ENCODE measurements at places on chromosomes 16 and 17.

GRCh38 chr17:43416998-43417890, 18.5 kb downstream of the ARL4D start:
- no peak for DNase-seq

- no peak for DNase-seq
These were observed 78.4 kb downstream of the SYCE1L start for GRCh38 chr16:77277571-77277970.

DNA sequence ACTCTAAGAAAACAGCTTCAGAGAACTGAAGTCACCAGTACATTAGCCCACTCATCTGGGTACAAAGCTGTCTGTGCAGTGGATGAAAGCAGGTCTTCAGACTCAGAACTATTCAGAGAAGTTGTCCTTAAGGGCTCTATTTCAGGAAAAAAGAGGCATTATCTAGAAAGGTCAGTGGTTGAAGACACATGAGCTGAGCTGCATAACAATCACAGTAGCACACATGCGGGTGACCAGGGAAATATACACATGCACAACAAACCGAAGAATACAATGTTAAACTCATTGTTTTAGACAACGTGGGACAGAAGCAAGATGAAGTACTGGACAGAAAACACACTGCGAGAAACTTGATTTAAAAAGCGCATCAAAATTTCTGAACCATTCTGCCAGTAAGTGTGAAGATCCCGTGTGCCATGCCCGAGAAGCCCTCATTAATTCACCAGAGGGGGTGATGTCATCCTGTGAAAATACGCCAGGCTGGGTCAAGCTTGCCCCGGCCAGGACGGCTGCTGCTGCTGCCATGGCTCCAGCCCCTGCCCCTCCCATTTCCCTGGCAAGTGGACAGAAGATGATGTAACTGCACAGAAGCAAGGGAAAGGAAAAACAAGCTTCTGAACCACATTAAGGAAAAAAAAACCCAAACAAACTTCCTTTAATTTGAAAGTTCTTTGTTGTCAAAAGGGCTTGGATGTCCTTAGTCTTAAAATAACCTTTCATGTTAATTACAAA, 10.1 kb downstream of the DYNC1LI2 start:
- DNase-seq: peak; percentile 61

DNA sequence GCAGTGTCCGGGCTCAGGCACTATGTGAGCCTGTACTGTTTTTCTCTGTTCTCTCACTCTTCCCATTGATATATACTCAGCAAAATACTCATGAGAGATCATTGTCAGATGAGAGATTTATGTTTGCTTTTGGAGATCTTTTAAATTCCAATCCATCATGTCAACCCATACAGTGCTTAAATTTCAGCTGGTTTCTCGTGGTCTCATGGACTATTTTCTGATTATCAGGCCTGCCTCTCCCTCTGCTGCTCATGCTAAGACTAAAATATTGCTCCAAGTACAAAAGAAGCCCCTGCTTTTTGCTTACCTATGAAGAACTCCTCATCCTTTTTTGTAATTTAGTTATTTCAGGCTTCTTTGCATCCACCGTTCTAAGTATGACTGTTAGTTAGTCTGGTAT, 547.2 kb downstream of the KCNJ2 start:
- no peak for DNase-seq

DNA sequence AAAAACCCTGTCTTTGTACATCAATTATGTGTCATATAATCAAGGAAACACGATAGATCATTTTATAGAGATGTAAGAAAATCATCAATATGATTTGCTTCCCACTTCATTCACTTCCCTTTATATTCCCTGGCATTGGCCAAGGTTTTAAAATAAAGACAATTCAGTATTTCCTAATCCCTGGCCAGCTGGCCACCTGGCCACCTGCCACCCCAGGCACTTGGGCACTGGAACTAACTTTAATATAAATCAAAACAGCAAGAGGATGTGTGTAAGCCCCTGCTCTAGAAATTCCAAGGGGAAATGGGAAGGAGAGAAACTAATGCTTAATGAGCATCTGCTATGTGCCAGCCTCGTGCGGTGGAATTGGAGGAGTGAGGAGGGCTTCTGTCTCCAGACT, 58.6 kb upstream of the TOB1 start:
- no peak for DNase-seq

- DNase-seq: no peak
These were observed 77.9 kb upstream of the DYNLRB2 start for GRCh38 chr16:80462917-80463316.

DNA sequence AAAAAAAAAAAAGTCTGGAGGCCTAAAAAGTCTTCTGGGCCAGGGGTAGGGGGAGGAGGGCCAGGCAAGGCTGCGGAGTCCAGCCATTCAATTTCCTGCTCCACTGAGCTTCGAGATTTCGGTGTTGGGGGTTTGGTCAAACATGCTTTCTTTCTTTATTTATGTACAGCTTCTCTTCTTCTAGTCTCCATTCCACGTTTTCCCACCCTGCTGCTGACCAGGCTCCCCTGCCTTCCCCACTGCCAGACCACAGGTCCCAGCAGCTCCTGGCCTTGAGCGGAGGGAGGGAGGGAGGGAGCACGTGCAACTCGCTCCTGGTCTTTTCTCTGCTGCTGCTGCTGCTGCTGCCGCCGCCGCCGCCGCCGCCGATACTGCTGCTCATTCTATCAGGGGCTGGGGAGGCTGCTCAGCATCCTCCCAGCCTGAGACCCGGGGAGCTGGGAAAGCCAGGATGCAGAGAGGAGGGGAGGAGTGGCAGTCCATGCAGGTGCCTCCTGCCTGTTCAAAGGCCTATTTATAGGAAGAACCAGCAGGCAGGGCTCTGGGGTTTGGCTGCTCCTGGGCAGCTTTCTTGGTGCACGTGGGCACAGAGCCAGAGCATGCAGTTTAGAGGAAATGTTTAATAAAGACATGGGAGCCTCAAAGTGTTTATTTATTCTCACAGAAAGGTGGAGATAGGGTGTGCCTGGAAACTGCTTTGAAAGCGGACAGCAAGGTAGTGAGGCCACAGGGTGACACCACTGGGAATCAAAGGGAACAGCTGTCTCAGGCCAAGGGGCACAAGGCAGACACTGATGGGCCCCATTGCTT, 23.4 kb upstream of the ZFHX3 start:
- no peak for DNase-seq

DNA sequence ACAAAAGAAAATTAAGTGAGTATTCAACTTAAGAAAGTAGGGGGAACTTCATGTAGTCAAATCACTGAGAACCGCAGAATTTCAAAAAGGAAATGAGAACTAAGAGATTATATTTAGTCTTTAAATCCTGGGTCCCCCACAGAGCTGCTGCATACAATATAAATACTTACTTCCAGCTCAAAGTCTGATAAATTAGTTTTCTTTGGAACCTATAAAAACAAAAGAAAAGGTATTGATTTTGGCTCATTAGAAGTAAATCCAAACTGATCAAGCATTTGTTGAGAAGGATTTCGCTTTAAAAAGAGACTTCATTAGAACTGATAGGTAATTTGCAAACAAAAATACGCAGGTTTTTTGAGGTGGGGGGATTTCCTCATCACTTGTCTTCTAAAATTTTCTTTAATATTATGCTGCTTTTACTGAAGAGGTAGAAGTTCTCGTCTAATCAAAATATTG, 21.9 kb downstream of the PARN start:
- no peak for DNase-seq

DNA sequence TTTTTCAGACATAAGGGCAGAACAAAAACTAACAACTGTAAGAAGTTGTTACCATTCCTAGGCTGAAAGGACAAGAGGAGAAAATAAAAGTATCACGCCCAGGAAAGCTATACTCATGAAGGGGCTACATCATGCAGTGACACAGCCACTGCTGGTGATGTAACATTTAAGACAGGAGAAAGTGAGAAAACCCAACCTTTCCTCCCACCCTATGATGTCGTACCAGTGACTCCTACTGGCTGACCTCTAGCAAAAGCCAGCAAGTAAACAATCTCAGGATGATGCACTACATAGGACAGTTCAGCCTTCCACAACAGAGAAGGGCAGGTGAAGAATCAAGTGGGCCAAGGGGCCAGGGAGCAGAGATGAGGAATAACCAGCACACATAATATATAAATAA, 14.0 kb upstream of the OR1E2 start:
- DNase-seq: no peak

GRCh38 chr16:71526111-71526631, at the start of gene CHST4:
Gene CHST4 (plus strand): TSS chr16:71526426. CDS start chr16:71536678, 10,252 bp downstream.
- DNase-seq: peak; percentile 56

DNA sequence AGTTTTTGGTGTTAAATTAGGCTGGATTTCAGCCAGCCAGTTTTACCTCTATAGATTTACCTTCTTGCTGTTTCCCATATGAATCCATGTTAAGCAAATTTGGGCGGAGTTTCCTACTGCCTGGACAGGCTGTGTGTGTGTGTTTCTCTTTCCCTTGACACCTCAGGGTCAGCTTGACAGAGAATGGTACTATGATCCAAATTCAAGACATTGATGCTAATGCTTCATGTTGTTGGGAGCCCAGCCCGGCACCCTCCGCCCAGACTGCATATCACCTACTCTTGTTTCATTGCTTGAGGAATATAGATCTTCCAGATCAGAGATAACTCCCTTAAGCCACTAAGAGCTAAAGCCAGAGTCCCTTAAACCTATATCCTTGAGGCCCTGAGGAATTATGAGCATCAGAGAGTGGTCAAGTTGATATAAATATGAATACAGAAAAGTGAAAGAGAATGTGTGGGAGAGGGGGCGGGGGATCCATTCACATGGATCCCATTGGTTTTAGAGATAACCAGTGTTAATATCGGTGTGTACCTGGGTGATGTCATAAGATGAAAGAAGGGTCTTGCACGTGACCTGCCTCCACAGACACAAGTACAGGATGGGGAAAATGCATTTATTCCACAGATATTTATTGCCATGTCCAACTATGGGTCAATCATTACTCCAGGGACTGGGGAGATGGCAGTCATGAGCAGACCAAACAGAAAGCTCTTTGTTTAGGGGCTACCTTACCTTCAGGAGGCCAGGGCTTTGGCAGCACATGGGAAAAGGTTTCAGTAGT, 69.7 kb downstream of the WIPI1 start:
- DNase-seq: no peak

- DNase-seq: no peak
These were observed 176.0 kb upstream of the AXIN2 start for GRCh38 chr17:65737451-65737850.

GRCh38 chr17:63700528-63701455, 867 bp upstream of the LIMD2 start:
- DNase-seq: no peak

GRCh38 chr17:21228111-21228510, 14.2 kb upstream of the TMEM11 start:
- no peak for DNase-seq

- no peak for DNase-seq
These were observed 12.3 kb downstream of the PELP1 start for GRCh38 chr17:4691686-4692085.

GRCh38 chr17:75645889-75646637, 12.8 kb downstream of the SMIM5 start:
- peak; percentile 91 for DNase-seq

- DNase-seq: no peak
These were observed 14.4 kb downstream of the CACNB1 start for GRCh38 chr17:39183045-39183444.

GRCh38 chr17:51120357-51120738, 320 bp downstream of the SPAG9 start:
- DNase-seq: no peak

DNA sequence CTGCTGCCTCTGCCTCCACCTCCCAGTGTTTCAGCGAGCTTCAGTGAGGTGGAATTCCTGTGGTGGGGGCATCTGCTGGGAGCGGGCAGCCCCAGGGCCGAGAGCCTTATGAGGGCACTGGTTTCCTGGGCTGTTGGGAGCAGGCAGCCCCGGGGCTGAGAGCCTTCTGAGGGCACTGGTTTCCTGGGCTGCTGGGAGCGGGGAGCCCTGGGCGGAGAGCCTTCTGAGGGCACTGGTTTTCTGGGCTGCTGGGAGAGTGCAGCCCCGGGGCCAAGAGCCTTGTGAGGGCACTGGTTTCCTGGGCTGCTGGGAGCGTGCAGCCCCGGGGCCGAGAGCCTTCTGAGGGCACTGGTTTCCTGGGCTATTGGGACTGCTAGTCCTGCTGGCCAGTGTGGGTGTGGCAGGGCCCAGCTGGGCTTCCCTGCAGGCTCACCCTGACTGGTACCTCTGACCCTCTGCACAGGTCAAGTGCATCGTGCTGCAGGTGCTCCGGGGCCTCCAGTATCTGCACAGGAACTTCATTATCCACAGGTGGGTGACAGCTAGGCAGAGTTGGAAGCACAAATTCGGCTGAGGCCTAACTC, 5.6 kb downstream of the CDK10 start:
- no peak for DNase-seq

- no peak for DNase-seq
These were observed 19.1 kb downstream of the VPS35L start for GRCh38 chr16:19574615-19575014.

DNA sequence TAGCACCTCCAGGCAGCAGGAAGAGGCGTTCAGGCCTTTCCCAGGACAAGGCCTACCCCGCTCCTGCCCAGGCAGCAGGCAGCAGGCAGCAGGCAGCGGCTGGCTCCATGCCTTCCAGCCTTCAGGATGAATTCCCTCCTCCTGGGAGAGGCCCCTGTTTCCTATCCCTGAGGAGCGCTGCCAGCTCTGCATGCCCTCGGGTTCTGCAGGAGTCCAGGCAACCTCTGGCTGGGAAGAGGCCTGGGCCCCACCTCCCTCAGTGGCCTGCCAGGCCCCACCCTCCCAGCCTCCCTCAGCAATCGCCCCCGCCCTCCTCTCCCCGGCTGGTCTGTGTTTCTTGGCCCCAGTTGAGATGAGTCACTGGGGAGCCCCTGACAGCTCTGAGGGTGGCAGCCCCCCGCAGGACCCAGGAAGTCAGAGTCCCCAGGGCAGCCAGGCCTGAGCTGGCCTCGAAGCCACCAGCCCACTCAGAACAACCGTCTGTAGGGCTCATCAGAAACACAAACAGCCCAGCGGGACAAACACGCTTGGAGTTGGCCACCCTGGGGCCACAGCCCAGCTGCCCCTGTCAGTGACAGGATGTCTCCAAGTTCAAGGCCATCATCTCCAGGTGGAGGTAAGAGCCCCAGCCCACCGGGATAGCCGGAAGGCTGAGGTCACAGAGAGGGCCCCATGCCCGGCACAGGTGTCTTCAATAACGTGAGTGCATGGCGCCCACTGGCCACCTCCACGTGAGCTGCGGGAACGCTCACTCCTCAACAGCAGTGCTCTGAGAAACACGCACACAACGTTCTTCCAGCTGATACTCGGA, 39.5 kb upstream of the CIBAR2 start:
- DNase-seq: no peak

- no peak for DNase-seq
These were observed 22.2 kb downstream of the ADAM11 start for GRCh38 chr17:44780845-44781480.

DNA sequence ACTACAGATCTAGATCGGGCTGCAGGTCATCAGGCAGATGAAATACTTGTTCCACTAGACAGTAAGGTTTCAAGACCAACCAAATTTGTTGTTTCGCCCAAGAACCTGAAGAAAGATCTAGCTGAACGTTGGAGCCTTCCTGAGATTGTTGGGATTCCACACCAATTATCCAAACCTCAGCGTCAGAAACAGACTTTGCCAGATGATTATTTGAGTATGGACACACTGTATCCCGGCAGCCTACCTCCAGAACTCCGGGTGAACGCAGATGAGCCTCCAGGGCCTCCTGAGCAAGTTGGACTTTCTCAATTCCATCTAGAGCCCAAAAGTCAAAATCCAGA, 14.4 kb downstream of the LRRC37B start:
- DNase-seq: no peak

Data from RCC 7860 (cell line).